ENCODE measurements at places on chromosomes 5 and 9.
A peak's percentile ranks its signal among the peaks of the same experiment; 100 is the strongest.

DNA sequence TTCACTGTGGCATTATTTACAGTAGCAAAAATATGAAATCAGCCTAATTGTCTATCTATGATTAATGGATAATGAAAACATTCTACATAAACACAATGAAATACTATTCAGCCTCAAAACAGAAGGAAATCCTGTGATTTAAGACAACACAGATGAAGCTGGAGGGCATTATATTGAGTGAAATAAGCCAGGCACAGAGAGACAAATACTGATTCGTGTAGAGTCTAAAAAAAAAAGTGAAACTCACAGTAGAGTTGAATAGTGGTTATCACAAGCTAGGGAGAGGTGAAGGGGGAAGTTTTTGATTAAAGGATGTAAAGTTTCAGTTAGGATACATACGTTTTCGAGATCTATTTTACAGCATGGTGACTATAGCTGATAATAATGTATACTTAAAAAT lies 122.2 kb downstream of the ADAMTS6 start:
- DNase-seq: no peak

DNA sequence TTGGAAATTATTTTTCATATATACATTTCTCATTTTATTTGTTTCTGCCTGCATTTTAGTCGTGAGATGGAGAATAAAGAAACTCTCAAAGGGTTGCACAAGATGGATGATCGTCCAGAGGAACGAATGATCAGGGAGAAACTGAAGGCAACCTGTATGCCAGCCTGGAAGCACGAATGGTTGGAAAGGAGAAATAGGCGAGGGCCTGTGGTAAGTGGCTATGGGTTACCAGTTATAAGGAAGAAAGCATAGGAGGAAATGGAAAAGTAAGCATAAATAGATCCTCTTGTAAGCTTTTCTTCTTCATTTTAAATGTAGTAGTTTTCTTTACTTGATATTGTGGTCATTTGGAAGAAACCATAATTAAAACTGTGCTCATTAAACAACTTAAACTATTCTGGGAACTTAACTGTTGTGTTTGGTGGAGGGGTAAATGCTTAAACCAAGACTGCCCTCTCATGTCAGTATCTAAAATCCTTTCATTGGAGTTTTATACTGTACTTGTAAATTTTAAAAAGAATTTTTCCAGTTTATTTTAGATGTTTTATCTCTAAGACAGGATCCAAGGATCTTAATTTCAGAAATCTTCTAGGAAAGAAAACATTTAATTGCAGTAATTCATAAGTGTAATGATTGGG lies 41.3 kb downstream of the MAP3K1 start:
- DNase-seq: no peak

DNA sequence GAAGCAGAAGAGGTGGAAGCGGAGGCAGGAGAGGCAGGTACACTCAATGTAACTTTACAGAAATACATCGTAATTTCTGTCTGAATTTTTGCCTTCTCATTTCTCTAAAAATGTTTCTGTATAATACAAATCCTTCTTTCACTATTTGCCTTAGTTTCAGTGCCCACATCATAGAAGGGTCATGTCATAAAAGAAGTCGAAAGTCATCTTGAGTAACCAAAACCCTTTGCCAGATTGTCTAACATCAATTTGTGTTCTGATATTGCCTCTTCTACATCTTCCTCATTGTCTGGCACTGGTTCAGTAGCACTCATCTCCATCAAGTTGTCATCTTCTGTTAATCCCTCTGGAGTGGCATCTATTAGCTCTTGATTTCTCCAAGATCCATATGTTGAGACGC lies 6.2 kb upstream of the CYFIP2 start:
- no peak for DNase-seq

GRCh38 chr9:131113655-131114054 lies 11.7 kb upstream of the NUP214 start:
- no peak for DNase-seq

GRCh38 chr9:128689820-128690683 lies 1.0 kb downstream of the SET start:
- DNase-seq: no peak

DNA sequence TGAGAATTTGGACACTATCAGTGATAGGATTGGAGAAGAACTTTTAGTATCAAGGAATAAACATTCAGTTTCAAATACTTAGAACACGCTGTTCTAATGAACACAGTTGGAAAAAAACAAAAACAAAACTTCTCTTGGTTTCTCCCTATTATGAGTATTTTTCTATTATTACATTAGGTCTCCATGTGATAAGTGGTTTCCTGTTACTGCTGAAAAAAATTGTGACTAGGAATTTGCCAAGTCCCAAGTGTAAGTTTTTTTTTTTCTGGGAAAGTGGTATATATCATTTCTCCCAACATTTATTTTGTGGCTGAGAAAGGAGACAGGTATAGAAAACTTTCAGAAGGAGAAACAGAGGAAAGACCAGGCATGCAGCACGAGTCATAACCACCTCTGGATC lies 41.1 kb downstream of the PCSK1 start:
- no peak for DNase-seq

DNA sequence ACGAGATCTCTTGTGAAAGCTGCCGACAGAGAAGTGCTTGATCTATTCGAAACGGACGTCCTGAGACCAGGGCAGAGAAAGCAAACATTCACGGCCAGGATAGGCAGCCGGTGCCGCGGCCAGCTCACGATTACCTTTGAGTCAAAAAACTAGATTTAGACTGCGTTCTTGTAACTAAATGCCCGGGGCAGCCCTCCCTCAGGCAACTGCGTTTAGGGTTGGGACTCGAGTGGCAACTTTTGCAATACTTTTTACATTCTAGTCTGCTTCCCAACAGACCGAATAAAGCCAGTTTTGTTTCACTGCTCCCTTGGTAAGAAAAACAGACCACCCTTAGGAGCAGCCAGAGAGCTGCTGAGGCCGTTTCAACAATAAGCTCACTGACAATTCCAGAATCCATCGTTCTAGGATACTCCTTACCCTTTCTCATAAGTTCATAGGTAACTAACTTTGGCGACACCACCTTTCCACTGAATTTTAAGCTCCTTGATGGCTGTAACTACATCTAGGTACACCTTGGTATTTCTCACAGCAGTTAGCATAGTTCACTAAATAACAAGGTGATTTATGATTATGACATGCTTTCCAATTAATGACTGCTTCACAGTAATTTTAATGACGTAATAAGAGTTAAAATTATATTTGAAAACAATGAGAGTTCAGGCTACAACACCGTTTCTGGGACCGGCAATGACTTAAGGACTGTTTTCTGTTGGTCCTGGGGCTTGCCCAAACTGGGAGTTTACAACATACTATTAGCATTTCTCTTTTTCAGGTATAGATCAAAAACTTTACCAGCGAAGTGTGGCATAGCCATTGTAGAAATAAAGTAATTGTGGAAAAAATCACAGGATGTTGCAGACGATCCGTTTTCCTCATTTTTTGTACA lies 899 bp upstream of the RAPGEF6 start:
- DNase-seq: peak; percentile 26

GRCh38 chr9:34989946-34990635 lies 546 bp downstream of the DNAJB5 start:
- peak; percentile 51 for DNase-seq

DNA sequence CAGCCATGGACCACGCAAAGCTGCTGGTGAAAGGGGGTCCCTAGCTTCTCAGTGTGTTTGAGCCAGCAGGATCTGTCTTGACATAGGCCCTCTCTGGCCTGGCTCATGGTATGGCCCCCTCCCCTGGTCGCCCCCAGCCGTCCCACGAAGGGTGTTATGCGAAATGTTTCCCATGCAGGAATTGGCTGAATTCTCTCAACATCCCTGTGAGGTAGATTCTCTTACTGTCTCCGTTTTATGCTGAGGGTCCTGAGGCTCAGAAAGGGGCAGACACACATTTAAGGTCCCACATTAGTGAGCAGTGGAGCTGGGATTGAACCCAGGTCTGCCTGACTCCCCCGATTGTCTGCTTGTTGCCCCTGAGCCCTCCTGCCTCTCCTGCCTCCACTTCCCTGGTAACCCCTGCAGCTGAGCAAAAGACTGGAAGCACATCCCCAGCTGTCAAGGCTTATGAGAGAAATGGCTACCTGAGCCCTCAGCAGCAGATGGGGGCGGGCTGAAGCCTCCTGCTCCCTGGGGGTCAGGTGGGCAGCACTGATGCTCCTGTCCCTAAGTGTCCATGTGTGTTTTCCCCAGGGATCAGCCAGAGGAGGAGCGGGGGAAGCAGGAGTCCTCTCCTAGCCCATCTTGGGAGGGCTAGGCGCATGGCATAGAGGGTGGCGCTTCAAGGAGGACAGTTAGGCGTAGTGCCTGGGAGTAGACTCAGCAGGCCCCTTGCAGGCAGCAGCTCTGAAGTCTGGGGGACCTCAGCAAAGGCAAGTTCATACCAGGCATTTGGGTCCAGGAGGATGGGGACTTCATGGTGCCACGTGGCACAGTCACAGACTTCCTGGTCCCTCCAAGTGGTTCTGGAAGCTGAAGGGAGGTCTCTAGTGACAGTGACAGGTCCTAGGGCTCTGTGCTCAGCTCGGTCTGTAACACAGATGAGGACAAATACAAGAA lies 49.0 kb upstream of the GARNL3 start:
- DNase-seq: no peak

DNA sequence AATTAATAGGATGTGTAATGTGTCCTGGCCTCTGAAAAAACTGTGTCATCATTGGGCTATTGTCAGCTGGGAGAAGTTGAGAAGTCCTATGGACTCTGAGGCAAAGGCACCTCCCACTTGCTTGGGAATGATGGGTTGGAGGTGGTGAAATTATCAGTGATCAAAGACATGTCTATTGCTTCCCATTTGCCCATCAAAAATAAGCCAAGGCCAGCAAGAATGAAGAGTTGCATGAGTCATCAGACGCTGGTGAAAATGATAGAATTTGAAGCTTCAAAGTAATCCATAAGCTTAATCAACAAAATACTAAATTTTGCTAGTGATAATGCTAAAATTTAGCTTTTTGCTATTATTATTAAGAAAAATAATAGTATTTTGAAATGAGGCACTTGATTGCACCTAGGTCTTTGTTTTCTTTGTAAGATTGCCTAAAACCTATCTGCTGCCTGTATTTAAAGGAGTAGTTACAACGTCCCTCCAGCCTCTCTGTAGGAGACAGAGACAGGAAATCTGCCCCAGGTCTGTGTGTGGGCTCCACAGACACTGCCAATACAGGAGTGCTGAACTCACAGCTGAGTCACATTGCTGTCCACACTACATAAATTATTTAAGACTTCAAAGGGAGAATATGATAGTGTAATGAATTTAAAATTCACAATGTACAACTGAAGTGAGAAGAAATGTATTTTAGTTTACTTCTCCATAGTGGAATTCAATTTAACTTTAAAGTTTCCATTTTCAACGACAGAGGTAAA lies 48.4 kb upstream of the APC start:
- DNase-seq: no peak

DNA sequence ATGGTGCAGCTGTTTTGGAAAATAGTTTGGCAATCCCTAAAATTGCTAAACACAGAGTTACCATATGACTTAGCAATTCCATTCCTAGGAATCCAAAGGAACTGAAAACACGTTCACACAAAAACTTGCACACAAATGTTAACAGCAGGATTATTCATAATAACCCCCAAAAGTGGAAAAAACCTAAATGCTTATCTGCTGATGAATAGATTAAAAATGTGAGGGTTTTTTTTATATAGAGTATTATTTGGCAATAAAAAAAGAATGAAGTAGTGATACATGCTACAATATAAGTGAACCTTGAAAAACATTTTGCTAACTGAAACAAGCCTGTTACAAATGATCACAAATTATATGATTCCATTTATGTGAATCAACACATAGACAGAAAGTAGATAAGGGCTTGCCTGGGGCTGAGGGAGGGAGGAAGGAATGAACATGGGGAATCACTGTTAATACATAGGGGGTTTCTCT lies 45.1 kb upstream of the TRIO start:
- no peak for DNase-seq

DNA sequence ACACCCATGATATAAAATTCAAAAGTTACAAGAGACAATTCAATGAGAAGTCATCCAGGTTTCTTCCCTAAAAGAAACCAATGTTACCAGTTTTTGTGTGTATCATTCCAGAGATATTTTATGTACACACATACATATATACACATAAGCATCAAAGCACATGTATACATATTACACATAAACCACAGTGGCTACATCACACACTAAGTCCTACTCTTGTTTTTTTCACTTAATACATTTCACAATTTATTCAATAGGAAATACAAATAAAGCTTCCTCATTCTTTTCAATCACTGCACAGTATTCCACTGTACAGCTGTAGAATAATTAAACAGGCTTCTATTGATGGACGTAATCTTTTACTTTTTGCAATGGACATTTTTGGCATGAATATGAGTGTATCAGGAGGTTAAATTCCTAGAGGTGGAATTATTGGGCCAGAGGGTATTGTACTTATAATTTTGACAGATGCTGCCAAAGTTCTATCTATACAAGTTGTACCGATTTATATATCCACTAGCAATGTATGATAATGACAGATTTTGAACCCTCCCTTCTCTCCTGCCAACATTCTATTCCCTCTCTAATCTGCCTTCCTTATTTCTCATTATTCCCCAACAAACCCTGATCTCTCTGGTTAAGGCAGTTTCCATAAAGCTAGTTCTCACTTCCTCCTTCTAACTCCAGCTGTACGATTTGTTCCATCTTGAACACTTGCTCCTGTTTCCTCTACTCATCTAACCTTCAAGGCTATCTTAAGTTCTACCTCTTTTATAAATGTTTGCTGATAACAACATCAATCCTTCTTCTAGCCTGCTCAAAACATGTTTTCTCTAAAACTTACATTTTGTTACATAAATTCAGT lies 35.2 kb downstream of the MRPS27 start:
- peak; percentile 26 for DNase-seq

GRCh38 chr9:137087409-137087925 lies 682 bp downstream of the MAN1B1 start:
- DNase-seq: peak; percentile 43

DNA sequence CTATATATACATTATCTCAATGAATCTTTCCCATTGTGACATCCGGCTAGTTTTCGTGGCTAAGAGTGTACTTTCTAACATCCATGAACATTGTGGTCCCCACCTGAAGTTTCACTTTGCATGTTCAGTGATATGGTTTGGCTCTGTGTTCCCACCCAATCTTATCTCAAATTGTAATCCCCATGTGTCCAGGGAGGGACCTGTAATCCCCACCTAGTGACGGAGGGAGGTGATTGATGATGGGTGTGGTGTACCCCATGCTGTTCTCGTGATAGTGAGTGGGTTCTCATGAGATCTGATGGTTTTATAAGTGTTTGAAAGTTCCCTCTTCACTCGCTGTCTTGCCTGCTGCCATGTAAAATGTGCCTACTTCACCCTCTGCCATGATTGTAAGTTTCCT lies 28.1 kb downstream of the MRPL22 start:
- no peak for DNase-seq

GRCh38 chr5:38753141-38753540 lies 92.7 kb upstream of the OSMR start:
- DNase-seq: no peak

GRCh38 chr5:114726131-114726530 lies 364.3 kb downstream of the KCNN2 start:
- DNase-seq: no peak

GRCh38 chr5:58076483-58077257 lies 383.2 kb downstream of the PLK2 start:
- no peak for DNase-seq

GRCh38 chr5:92505925-92506324 lies 1075.1 kb downstream of the NR2F1-AS1 start:
- no peak for DNase-seq
